ENCODE measurements at places on chromosomes 4 and X. TPM values are rescaled to one million over a fixed set of nuclear protein-coding genes. Genes with fewer than 3 reads are reported as not detected.

The S100G gene
- not detected for total RNA-seq

The RASL11B gene
- total RNA-seq: 2.5 TPM

The ERVMER34-1 gene
- total RNA-seq: 9.7 TPM

The DMP1 gene
- not detected for total RNA-seq

The USP51 gene
- 0.85 TPM for total RNA-seq

The SHROOM4 gene
- total RNA-seq: 0.42 TPM

The CSAG3 gene
- total RNA-seq: not detected

Data from foreskin keratinocyte (primary cell).